AG08395 (cell line): ENCODE measurements at places on chromosomes 11 and 22.

GRCh38 chr11:46892838-46893237, 25.5 kb downstream of the LRP4 start:
- DNase-seq = no peak

GRCh38 chr22:49704345-49705215, 123.1 kb downstream of the BRD1 start:
- no peak for DNase-seq

DNA sequence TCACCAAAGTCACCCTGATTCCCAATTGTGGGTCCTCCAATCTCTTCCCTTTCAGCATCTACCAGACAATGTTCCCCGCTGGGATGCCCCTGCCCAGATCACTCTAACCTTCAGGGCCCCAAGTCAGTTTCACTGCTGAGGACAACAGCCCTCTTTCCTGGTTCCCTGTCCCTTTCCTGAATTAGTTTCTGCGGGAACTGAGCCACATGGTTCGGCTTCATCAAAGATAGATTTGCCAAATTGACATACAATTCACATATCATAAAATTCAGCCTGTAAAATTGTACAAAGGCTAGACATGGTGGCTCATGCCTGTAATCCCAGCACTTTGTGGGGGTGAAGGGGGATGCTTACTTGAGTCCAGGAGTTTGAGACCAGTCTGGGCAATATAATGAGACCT, 10.1 kb downstream of the PRDX5 start:
- DNase-seq = no peak

DNA sequence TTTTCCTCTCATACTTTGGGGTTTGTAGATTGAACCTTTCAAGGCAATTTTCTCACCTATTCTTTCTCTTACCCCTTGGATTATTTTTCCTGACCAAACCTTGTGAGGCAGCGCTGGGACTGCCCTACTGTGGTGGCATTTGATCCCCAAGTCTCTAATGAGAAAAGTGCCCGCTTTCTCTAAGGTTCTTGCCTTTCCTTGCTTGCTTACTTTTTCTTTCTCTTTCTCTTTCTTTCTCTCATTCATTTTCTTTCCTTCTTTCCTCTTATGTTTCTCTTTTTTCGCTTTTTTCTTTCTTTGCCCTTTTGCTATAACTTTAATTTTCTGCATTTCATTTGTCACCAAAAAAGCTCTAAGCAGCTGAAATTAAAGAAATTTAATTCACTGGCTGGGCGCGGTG, 40.7 kb upstream of the ADSL start:
- DNase-seq = no peak

DNA sequence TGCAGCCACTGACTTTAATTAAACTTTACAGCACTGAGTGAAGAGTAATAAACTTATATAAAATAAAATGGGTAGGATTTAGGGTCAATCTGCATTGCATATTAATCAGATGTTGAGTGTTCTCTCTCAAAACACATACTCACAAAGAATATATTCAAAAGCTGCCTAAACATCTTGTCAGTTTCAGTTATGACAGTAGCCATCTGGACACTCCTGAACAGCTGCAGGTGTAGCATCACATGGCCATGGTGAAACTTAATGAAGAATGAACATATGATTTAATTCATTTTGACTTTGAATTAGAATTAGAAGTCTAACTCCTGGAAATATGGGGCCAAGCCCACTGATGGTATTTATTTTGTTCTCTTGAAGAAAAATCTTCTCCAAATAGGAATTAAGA, 684.3 kb upstream of the RAG2 start:
- DNase-seq = no peak

DNA sequence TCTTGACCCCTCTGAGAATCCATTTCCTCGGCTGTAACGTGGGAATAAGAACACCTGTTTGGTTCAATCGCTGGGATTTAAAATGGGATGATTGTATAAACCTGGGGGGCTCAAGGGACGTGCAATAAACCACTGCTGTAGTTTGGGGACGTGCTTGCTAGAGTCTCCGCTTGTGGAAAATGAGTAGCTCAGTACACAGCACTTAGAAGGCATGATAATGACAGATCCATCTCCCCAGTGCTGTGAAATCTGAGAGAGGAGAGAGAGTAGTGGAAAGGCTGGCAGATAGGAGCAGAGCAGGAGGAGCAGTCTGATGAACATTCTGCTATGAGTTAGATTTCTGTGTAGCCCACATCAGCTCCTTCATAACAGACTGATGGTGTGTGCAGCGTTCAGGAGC, 256.5 kb downstream of the MN1 start:
- no peak for DNase-seq

GRCh38 chr22:27771637-27772036, 29.9 kb downstream of the MN1 start:
- no peak for DNase-seq

DNA sequence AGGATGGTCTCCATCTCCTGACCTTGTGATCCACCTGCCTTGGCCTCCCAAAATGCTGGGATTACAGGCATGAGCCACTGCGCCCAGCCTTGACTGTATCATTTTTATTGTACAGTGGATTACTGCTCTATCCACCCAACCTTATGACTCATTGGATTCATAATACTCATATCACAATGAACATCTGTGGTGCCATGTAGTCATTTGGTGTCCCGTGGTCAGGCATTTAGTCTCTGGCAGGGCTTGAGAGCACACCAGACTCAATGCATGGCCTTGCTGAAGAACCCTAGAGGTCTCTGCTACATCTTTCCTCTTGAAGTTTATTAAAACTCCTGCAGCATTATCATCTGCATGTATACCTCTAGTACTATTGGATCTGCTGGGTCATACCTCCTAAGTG, 98.0 kb upstream of the LDLRAD3 start:
- no peak for DNase-seq

GRCh38 chr11:120929664-120930154, 94.2 kb upstream of the TBCEL start:
- DNase-seq = peak; percentile 32

GRCh38 chr22:44638971-44639760, 62.8 kb upstream of the PRR5 start:
- peak; percentile 35 for DNase-seq

DNA sequence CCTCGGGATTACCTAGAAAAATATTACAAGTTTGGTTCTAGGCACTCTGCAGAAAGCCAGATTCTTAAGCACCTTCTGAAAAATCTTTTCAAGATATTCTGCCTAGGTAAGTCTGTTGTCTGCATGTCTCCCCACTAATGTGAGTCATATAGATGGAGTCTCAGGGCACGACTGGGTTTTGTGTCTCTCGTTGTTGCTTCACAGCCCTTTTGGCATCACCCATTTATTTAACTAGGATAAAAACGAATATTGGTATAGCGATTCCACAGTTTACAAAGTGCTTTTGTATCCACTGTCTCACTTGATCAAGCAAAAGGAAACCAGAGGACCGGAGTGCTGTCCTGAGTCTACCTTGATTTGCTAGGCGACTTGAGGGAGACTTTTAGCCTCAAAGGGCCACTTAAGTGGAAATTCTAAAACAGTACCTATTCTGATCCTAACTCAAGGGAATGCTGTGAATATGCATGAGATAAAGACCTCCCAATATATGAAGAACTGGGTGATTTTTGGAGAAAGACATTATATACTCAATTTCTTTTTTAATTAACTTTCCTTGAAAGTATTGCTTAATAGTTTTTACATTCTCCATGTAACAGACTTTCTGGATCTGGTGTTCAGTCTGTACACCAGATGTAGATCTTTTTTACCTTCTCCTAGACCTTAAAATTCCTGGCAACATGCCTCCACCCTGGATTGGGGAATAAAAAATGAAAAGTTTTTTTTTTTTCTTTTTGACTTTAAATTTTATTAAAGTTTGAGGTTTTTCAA, 590 bp downstream of the NNMT start:
- DNase-seq = no peak

DNA sequence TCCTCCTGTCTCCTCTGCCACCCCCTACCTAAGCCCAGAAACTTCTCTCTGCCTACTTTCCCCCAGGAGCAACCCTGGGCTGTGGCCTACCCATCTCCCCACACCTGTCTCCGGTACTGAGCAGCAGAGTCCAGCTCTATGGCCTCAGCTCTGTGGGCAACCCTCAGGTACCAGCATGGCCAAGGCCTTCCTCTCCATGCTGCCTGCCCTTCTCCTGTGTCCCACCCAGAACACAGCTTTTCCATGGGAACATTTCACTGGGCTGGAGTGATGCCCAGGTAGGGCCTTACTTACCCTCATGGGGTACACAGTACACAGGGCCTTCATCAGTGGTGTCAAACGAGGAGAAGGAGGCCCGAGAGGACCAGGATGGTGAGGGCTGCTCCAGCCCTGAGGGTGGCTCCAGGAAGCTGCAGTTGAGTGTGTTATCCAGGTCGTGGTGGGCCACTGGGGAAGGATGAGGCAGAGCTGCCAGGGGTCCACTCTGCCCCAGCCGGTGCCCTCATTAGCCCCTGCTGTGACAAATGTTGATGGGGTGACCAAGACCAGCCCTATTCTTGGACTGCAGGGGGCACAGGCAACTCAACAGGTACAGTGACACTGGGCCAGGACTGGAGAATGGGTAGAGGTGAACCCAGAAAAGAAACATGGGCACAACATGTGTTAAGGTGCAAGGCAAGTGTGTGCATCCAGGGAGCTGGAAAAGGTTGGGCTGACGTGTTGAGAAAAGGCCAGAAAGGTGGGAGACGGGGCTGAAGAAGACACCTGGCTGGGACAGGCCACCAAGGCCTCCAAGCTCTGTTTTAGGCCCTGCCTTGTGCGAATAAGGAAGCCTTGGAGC, 10.3 kb downstream of the SCARF2 start:
- DNase-seq = no peak

DNA sequence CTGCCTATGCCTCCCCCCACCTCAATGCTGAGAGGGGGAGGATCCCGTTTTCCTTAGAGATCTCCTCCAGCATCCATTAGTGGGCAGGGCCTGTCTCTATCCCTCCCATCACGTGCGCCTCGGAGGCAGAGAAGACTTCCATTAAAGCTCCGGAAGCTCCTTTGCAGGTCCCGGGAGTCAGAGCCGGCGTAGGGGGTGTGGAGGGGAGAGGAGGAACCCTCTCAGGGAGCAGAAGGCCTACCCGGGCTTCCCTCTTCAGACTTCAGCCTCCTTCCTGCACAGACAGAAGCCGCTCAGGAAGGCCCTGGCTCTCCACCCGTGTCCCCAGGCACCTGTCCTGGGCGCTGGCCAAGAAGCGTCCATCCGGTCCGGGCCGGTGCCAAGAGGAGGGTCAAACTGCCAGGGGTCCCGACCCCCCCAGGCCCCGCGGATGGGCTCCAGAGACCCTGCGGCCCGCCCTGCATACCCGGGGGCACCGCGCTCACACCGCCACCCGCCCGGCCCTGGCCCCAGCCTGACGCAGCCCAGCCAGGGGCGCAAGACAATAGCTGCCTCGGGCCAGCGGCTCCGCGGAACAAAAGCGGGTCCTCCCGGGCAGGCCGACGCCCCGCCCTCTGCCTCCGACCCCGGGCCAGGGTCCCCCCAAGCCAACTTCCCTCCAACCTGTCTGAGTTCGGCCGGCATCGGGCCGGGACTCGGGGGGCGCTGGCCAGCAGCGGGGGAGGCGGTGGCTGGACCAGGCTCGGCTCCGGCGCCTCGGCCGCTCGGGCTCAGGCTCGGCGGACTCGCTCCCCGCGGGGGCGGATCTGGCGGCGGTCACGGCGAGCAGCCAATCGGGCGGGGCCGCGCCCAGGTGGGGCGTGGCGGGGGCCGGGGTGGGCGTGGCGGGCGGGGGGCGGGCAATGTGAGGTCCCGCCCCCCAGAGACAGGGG, 29.9 kb downstream of the ARVCF start:
- peak; percentile 97 for DNase-seq

DNA sequence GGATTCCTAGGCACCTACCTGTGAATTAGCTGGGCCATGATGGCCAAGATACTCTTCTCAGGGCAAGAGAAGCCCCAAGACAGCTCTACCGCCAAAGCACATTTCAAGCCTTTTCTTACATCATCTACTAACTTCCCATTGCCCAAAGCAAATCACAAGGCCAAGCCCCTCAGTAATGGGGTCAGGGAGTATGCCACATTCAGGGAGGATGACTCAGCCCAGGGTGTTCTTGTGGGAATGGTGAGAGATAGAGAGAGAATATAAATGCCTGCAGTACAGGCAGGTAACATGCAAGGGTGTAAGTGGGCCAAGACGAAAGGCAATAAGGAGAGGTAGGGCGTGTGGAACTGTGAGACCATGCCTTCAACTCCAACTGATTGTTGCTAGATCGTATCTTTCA, 162.5 kb upstream of the ISX start:
- DNase-seq = no peak

- DNase-seq = no peak
Observed at GRCh38 chr11:70167723-70168404, 35.2 kb upstream of the FADD start.

- DNase-seq = no peak
Observed at GRCh38 chr11:66118847-66119246, 48.8 kb downstream of the PACS1 start.
